ENCODE measurements at places on chromosomes 1 and 21.
A peak's percentile ranks its signal among the peaks of the same experiment; 100 is the strongest.

- DNase-seq, result no peak
These were observed 55.3 kb downstream of the GORAB start for GRCh38 chr1:170587253-170587593.

DNA sequence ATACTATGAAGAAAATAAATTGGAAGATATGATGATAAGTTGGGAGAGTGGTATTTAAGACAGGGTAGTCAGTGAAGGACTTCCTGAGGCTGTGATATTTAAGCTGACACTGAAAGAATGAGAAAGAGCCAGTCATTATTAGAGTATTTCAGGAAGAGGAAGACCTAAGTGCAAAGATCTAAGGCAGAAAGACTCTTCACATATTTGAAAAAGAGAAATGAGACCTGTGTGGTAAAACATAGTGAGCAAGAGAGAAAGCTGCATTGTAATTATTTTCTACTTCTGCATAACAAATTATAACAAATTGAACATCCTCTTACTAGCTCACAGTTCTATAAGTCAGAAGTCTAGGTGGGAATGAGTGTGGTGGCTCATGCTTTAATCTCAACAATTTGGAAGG is 34.6 kb upstream of the DOCK7 start:
- no peak for DNase-seq

DNA sequence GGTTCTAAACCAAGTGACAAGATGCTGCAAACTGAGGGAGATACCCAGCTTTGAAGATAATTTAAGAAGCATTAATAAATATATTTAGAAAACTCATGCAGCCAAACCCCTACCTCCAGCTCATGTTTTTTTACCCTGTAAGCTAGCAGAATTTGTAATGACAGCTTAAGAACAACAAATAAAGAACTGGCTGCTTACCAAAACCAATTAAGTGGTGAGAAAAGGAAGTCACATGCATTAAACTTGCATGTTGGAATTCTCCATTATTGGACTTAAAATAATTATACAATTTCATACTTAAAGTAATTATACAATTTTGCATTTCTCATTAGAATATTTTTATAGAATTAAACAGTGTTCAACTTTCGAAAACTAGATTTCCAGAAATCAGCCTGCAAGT is 75.6 kb upstream of the CNIH3 start:
- DNase-seq, result no peak

- no peak for DNase-seq
These were observed 47.1 kb downstream of the STX6 start for GRCh38 chr1:180975551-180975950.

DNA sequence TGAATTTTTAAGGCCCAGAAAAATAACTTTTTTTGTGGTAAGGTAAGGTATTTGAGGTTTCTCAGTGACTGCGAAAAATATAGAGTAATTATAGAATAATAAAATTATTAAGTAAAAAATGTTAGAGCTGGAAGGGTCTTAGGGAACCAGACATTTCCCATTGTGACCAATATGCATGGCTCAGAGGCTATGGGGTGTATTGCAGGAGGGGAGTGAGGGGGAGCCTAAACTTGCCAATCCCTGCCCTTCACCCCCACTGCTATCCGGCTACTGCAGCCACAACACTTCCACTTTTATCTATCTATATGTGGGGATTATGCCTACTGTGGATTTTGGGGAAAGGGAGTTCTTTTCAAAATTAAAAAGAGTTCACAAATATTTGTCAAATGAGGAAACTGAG is 7.6 kb upstream of the GADD45A start:
- DNase-seq, result no peak

DNA sequence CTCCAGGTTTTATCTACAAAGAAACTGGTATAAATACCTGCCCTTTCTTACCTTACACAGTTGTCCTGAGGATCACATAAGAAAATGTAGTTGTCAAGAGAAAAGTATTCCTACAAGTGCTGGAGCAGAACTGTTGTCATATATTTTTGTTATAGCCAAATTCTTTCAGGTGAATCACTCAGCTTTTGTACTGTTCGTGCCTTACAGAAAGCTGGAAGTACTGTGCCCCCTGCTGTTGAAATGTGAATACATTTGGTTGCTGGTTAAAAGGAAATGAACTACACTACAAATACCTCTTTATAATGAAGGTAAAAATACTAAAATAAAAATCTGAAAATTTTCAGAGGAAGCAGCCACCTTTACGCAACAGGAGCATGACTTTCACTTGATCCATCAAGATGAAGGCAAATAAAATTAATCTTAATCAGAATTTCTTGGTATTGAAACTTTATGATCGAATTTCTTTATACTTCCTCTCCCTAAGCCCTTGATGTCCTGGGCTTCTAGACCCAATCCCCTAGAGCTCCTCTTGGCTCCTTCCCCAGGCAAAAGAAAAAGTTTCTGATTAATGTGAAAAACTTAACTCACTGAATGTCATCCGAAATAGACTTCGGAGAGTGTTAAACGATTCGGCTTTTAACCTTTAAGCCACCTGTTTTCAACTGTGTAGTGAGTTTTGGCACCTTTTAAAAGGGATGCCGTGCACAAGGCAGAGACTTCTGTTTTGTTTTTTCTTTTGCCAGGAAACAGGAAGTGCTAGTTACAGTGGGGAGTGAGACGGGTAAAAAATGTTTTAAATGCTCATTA is 12.5 kb downstream of the CHML start:
- peak; percentile 7 for DNase-seq

Measured in stimulated activated CD4-positive, alpha-beta T cell treated with anti-CD3 and anti-CD28 coated beads, Interleukin-1b, Interleukin-23, amount 100 ng/mL, for 24 hours (primary cell).